ENCODE measurements at places on chromosomes 2 and 18. TPM values are rescaled to one million over a fixed set of nuclear protein-coding genes. Genes with fewer than 3 reads are reported as not detected.

Gene ABCB11
- 0.79 TPM for total RNA-seq

Gene C2orf81
- total RNA-seq = 0.30 TPM

Gene PARD3B
- total RNA-seq = 21.7 TPM

Gene TTN
- 385 TPM for total RNA-seq

Gene THSD7B
- total RNA-seq = 8.1 TPM

Gene HOXD3
- total RNA-seq = 9.7 TPM

Gene CHST9
- total RNA-seq = 0.39 TPM

Gene POTEJ
- total RNA-seq = 0.10 TPM

Gene KCNG2
- 0.49 TPM for total RNA-seq

Gene RIT2
- not detected for total RNA-seq

Gene OR6B2
- total RNA-seq = not detected

Gene STON1
- total RNA-seq = 15.7 TPM

Gene ALK
- total RNA-seq = 0.10 TPM

DNA sequence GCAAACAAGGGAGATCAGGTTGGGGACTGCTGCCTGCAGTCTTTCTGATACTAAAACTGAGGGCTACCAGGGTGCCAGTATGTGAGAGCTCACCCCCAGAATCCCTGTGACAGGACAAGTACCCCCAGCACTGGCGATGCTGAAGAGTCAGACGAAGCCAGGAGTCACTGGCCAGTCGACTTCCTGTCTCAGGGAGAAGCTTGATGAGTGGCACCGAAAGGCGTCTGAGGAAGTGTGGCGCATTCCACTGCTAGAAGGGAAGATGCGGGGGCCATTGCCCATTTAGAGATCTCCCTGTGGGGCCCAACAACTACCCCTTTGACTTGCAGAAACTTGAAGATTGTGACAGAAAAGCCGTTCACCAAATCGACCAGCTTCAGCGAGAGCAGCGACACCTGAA is 22.0 kb downstream of the MXD1 start:
- no peak for DNase-seq

GRCh38 chr2:159044804-159045286 is 76.4 kb downstream of the TANC1 start:
- peak; percentile 43 for DNase-seq

GRCh38 chr2:20439503-20439902 is 7.4 kb upstream of the RHOB start:
- DNase-seq = no peak

GRCh38 chr18:6873040-6873751 is 143.7 kb downstream of the ARHGAP28 start:
- no peak for DNase-seq

- DNase-seq = no peak
Observed at GRCh38 chr2:127170021-127170420, 50.1 kb downstream of the CYP27C1 start.

- DNase-seq = no peak
Observed at GRCh38 chr2:238462782-238463396, 36.2 kb downstream of the ASB1 start.

DNA sequence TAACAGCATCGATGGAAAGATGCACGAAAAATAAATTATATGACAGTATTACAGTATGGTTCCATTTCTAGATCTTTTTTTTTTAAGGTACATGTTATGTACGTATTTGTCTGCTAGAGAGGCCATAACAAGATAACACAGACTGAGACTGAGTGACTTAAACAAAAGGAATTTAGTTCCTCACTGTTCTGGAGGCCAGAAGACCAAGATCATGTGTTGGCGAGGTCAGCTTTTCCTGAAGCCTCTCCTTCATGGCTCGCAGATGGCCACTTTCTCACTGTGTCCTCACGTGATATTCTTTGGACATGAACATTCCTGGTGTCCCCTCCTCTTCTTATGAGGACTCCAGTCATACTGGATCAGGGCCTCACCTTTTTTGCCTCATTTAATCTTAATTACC is 177.4 kb downstream of the CAPN13 start:
- DNase-seq = no peak

GRCh38 chr2:227186751-227187150 is 22.3 kb downstream of the COL4A3 start:
- DNase-seq = no peak

GRCh38 chr18:52596748-52597435 is 256.9 kb downstream of the DCC start:
- DNase-seq = no peak

DNA sequence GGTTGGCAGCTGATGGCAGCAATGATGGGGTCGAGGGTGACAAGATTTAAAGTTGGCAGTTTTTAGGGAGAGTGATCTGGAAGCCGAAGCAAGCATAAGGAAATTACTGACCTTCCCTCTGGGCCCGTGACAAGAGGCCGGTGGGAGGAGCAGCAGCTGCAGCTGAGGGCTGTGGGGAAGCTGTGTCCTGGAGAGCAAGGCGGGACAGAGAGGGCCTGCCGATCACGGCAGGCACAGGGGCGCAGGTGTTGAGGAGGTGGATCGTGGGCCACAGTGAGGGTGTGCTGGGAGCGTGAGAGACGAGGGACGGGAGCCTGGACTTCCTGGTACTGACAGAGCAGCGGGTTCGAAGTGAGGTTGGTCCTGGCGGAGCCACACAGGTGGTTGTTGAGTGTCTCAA is 31.0 kb downstream of the TRAF3IP1 start:
- no peak for DNase-seq

DNA sequence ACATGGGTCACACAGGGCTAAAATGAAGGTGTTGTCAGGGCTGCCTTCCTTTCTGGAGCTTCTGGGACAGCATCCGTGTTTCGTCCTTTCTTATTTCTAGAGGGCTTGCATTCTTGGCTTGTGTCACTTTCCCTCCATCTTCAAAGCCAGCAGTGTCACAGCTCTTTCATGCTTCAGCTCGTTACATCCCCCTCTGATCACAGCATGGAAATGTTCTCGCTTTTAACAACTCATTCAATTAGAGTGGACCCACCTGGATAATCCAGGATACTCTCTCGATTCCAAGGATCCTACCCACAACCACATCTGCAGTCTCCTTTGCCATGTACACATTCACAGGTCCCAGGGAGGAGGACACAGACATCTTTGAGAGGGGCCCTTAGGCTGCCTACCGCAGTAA is 316.2 kb upstream of the FIGN start:
- no peak for DNase-seq

DNA sequence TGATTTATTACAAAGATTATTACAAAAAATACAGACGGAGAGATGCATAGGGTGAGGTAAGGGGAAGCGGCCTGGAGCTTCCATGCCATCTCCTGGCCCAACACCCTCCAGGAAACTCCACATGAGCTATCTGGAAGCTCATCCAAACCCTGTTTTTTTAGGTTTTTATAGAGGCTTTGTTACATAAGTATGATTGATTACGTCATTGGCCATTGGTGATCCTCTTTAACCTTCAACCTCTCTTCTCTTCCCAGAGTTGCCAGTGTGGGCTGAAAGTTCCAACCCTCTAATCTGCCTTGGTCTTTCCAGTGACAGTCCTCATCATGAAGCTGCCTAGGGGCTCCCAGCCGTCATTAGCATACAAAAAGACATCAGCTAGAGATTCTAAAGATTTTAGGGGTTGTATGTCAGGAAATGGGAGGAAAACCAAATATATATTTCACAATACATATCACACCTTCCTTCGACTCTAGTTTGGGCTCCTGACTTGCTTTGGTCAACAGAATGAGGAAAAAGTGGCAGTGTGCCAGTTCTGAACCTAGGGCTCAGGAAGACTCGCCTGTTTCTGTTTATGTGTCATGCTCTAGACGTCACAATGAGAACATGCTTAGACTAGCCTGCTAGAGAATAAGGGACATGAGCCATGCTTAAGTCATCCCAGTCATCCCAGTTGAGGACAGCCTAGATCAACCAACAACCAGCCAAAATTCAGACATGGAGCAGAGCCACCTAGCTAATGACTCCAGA is 54.1 kb downstream of the ETAA1 start:
- no peak for DNase-seq

- no peak for DNase-seq
Observed at GRCh38 chr2:108916122-108916795, 72.8 kb downstream of the EDAR start.

GRCh38 chr2:216606551-216607276 is 26.5 kb upstream of the IGFBP2 start:
- no peak for DNase-seq

GRCh38 chr2:30484995-30485394 is 37.9 kb downstream of the LCLAT1 start:
- no peak for DNase-seq

DNA sequence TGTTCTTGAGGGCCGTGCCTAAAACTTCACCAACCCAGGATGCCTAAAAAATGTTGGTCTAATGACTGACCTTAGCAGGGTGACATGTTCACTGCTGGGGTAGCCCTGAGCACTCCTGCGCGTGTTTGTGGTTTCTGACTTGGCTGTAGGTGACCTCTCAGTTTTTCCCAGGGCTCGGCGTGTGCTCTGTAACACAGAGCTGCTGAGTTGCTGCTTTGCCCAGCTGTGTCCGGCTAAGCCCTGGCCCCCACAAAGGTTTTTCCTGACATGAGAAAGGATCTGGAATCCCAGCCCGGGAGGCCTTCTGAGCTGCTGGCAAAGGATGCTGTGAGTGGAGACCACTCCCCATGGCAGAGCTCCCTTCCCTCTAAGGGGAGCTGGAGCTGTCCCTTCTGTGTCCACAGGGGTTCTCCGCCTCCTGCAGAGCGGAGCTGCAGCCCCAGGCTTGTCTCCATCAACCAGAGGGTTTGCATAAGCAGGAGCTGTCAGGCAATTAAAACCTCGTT is 52.7 kb downstream of the CRIM1 start:
- DNase-seq = no peak

DNA sequence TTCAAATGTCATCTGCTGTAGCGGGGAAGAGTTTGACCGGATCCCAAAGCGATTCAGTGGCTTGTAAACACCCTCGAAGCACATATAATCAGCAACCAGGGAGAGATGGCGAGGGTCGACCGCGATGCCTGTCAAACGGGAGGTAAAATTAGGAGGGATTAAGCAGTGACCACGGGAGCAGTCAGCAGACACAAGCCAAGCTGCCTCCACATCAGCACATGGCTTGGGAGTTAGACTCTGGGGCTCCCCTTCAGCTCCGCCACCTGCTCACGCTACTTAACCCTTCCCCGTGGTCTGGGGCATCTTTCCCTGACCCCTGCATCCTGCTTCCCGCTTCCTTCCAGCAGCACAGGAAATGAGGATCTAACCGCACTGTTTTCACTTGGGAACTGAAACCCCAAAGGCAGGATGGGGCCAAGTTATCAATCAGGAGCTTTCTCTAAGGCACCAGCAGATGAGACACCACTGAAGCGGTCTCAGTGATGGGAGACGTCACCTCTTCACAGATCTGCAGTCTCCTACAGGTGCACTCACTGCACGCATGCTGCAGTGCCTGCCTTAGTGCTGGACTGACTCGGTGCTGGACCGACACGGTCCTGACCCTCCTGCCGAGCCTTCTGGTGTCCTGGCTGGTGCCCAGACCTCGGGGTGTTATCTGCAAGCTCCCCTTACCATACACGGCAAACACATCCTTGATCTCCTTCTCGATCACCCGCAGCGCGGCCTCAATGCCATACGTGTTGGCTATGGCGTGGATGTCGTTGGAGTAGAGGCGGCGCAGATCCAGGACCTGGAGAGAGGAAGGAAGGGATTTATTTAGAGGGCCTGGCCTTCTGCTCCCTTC is 77.5 kb downstream of the POLR1A start:
- peak; percentile 10 for DNase-seq

DNA sequence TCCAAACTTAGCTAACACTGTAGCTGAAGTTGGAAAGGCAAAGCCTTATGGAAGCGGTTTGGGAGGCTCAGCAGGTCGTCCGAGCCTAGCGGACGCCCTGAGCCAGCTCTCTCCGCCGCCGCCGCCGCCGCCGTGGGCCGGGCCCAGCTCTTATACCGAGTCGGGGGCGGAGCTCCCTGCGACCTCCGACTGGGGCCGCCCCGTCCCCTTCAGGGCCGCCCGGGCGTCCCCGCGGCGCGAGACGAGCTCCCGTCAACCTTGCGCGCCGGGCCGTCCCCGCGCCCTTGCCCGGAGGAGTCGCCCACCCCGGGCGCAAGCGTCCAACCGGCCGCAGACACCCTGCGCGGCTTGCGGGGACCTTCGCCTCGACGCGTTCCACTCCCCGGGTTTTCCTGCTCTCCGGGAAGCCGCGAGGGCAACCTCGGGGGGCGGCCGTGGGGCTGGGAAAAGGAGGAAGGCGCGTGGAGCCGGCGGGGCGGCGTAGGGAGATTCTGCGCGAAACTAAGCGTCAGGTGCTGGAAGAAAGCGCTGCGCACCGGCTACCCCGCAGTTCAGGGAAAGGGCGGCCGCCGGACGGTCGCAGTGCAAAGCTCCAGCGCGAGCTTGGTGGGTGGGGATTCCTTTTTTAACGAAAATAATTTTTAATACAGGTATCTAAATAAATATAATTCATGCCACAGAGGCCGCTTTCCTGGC is at the start of gene SLC40A1:
Gene SLC40A1, minus strand, starts transcription at position 129 of the 696 bp plus-strand sequence. CDS start 326 bp downstream, outside the sequence.
- peak; percentile 40 for DNase-seq

- DNase-seq = no peak
Observed at GRCh38 chr2:75053484-75054112, 95.2 kb downstream of the POLE4 start.

DNA sequence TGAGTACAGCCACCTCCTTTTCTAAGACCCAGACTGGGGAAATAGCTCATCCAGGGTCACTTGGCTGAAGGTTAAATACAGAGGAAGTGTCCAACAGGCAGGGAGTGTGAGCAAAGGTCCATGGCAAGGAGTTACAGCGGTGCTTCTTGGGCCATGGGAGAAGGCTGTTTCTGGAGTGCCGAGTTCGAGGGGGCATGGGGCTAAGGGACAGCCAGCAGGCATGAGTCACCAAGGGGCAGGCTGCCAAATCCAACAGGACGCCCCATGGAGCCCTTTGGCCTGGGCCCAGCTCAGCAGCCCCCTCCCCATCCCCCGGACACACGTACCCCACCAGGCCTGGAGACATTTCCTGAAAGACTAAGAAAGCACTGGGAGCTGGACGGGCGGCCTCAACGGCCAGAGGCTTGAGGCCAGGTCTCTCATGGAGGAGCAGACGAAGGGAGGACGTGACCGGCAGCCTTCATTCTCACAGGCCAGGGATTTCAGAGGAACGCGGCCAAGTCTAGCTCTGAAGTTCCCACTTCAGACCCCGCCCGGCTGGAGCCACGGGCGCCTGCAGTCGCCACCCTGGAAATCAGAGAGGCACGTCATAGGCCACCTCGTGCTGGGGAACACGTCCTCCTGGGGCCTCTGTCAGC is 160.4 kb downstream of the SMAD7 start:
- no peak for DNase-seq

DNA sequence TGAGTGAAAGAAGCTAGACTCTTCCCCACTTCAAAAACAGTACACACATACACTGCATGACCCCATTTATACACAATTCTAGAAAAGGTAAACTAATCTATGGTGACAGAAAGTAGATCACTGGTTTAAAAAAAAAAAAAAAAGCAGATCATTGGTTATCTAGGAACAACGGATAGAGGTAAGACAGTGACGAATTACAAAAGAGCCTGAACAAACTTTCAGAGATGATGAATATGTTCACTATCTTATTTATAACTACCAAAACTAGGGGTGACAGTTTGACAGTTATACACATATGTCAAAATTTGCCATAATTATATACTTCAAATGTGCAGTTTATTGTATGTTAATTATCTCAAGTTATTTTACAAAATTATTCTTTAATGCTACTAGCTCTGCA is 27.5 kb downstream of the MAP3K2 start:
- no peak for DNase-seq
